ENCODE measurements at places on chromosomes 6 and 20.

DNA sequence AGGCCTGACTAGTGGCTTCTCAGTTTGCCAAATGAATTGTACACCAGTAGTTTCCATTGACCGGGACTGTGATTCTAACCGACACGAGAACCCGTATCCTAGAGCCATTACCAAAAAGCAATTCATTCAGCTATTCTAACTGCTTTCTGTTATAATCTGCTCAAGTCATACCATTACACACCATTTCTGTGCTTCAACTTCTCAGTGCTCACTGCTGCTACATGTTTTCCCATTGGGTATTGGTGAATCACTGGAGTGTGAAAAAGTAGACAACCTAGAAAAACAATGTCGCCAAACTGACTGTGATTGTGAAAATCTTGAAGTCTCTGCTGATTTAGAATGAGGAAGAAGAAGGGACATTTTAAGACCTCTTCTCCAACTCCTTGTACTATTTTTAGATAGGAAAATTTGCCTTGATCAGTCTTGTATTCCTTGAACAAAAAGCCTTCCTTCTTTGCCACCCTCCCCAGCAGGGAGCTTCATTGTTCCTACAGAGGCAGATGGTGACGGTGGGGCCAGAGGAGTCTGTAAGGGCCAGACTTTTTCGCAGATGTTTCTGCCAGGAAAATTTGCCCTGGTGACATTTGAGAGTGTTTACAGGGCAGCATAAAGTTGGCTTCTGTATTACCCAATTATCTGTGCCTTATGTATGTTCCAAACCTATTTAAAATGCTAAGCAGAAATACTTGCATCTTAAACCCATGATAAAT, 31.7 kb upstream of the MAP3K4 start:
- DNase-seq, result no peak

DNA sequence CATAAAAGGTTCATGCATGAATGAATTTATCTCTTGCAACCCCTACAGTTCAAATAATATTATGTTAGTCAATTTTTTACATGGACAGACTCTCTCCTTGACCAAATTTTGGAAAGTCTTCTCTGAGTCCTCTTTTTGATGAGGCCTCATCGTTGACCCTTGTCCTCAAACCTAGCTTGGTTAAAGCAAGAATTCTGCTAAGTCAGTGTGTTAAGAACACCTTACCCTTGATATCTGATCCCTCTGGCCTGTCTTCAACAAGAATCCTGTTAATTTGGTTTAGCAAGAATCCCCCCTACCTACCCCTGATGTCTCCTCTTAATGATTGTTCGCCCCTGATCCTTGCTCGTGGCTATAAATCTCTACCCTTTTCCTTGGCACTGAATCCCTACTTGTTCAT, 301.4 kb downstream of the LAMA2 start:
- DNase-seq, result no peak

DNA sequence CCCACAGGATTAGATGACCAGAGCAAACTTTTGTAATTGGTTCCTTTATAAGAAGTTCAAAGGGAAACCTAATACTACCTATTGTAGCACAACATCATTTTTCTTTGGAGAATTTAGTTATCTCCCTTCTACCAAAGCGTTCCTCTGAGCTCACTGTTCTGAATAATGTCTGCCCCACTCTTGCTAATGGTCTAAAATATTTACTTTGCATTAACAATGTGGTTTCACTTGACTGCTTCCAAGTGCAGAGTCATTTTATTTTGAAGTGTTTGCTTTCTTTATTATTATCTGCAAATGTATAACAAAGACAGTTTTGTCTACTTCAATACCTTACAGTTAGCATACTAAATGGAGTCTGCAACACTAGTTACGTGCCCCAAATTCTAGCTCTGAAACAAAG, 15.0 kb downstream of the TRAPPC3L start:
- DNase-seq, result no peak

DNA sequence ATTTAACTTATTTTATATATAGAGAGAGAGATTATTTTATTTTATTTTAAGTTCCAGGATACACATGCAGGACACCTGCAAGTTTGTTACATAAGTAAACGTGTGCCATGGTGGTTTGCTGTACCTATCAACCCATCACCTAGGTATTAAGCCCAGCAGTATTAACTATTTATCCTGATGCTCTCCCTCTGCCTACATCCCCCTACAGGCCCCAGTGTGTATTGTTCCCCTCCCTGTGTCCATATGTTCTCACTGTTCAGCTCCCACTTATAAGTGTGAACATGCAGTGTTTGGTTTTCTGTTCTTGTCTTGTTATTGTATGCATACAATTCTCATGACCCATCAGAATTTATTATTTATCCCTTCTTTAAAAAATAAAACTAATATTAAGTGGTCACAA, 34.6 kb downstream of the FKBP1C start:
- DNase-seq, result no peak

GRCh38 chr20:5751856-5752255, 1.7 kb downstream of the SHLD1 start:
- DNase-seq, result no peak

GRCh38 chr20:47250360-47250759, 106.1 kb downstream of the ZMYND8 start:
- no peak for DNase-seq

DNA sequence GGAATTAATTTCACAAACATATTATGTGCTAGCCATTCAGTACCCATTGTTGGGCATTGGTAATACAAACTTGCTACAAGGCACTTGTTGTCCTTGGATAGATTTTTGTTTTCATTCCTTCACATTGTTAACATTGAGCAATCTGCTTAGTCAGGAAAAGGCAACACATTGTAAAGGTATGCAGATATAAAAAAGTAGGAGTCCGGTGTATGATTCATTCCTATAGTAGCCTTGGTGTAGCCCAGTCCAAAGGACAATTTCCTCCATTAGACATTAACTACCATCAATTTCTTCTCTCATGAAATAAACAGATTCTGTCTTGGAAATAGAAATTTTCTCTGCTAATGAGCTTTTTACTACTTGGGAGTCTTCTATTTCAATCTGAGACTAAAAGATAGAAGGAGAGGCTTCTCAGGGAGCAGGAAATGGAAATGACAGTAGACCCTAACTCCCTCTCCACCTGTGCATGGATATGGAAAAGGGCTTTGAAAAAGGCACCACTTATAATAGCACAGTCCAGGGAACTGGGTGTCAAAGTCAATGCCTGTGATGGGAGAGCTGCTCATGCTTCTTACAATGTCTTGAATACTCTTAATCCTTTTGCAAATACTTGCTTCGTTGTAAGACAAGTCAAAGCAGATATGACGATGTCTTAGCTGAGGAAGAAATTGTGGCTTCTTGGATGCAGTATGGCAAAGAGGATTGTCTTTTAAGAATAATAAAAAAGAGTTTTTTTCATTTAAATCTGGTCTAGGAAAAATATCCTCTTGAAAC, 369.4 kb upstream of the CITED2 start:
- DNase-seq, result no peak

DNA sequence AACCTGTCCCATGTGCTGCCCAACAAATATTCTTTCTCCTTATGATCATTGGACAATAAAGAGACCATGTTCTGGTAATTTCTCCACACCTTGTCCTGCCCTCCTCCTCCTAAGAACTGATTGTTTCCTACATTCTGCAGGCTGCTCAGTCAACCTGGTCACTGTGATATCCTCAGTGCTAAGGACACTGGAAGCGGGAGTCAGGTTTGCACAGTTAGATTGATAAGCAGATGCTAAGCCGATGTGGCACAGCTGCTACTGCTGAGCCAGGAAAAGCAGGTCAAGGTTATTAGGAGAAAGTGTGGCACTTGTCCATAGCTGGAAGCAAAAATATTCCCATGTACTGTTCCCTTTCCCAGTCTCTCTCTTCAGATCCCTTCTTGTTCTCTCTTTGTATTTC, 154.8 kb downstream of the TFAP2B start:
- no peak for DNase-seq

DNA sequence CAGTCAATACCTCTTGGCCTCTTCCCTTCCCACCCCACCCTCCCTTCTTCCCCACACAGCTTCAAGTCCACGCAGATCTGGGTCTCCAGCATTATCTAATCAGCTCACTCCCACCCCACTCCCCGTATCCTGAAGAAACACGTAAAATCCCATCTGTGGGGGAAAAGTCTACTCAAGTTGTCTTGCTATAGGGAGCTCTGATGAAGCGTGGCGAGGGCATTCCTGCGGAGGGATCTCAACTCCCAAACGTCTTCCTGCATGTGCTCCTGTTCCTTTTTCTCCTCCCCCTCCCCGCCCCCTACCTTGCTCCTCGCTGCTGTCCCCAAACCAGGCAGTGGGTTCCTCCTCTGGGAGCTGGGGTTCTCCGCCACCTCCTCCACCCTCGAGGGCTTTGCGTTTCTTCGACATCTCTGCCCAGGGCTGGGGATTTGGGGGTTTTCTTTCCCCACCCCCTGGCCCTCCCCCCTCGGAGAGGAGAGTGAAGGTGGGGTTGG, 181.8 kb downstream of the TBXT start:
- no peak for DNase-seq

DNA sequence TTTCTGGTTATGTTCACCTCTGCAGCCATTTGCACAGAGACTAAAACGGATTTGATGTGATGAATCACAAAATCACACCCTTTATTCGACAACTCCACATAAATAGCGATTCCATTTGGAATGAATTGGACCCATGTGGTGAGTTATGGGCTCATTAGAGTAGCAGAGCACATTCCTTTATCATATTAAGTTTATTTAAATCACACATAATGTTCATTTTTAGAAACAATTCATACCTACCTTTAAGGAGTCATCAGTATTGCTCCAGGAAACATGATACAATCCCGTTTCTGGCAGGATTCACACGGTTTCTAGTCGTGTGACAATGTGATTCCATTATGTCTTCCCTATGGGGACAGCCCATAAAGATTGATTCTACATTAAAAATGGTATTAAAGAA, 303.5 kb downstream of the CDH4 start:
- DNase-seq, result no peak

- no peak for DNase-seq
Observed at GRCh38 chr6:150573041-150573681, 26.5 kb upstream of the PLEKHG1 start.

DNA sequence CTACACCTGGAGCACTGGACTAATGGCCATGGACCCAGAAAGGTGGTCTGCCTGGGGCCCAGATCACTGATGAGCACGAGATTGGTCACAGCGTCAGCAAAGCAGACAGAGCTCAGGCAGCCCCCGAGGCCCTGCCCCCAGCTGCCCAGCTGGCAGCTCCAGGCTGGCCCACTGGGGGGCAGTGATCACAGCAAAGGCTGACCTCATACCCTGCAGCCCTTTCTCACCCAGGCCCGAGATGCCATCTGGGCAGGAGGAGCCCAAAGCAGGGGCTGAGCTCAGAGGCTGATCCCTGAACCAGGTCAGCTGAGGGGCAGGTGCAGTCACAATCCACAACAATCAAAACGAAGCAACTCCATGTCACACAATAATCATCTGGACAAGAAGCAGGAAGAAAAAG, 4.1 kb downstream of the MAP1LC3A start:
- no peak for DNase-seq

DNA sequence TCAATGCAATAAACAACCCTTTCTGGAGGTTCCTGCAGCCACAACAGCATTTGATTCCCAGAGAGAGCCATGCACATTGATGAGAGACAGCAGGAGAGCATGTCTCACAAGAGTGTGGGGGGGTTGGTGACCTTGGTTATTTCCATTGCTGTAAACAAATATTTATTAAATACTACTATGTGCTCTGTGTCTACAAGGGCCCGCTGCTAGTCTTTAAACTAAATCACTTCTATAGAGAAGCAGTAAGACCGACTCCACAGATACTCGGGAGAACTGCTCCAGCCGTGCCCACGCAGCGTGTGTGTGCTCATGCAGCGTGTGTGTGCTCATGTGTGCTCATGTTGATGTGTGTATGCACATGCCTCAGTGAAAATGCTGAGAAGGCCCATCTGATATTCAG, 82.7 kb upstream of the TRAF3IP2 start:
- DNase-seq, result no peak

GRCh38 chr6:72422171-72422570, 199.7 kb upstream of the KCNQ5 start:
- no peak for DNase-seq

DNA sequence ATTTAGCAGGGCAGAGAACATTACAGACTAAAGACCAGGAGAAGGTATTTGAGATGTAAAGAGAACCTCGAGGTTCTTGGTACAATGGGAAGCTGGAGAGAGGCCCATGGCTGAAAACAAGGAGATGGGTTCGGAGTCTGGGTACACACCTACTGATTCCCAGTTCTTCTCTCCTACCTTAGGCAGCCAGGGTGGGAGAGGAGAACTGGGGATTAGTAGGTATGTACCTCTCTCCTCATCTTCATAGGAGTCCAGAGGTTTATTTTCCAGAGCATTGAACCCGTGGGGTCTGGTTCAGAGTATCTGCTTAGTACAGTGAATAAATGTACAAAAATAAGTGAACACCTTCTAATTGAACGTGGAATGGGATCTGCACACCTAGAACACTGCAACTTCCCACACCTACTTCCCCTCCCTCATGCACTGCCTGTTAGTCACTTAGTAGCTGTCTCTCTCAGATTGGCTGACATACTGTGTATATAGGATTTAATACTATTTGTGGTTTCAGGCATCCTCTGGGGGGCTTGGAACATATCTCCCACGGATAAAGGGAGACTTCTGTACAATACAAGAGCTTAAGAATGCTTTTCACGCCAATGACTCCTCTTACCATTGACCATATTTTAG, 23.5 kb upstream of the NUP153 start:
- DNase-seq, result no peak

- DNase-seq, result no peak
Observed at GRCh38 chr6:149513915-149514314, 29.1 kb upstream of the ZC3H12D start.

- DNase-seq, result no peak
Observed at GRCh38 chr6:143050509-143050908, 10.2 kb upstream of the AIG1 start.

DNA sequence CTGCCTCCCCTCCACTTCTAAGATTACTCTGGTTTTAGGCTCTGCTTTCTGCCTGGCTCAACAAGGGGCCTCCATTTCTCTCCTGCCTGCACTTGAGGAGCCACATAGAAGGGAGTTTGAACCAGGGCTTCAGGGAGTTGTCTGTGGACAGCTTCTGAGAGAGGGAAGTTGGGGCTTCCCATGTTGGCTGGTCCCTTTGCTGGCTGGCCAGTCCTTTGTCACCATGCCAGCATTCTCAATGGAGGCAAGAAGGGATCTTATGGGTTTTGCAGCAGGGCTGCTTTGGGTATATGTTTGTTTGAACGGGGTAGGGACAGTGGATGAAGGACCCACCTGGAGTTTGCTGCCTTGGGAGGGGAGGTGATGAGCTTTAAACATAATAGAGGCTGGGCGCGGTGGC, 124.9 kb downstream of the CARMIL1 start:
- DNase-seq, result no peak

GRCh38 chr20:64082820-64083377, 1.3 kb downstream of the LKAAEAR1 start:
- no peak for DNase-seq

Measured in effector memory CD8-positive, alpha-beta T cell (primary cell).